Karpas-422 (cell line): ENCODE measurements at places on chromosomes 12 and 14. TPM values are rescaled to one million over a fixed set of nuclear protein-coding genes. Genes with fewer than 3 reads are reported as not detected.

DNA sequence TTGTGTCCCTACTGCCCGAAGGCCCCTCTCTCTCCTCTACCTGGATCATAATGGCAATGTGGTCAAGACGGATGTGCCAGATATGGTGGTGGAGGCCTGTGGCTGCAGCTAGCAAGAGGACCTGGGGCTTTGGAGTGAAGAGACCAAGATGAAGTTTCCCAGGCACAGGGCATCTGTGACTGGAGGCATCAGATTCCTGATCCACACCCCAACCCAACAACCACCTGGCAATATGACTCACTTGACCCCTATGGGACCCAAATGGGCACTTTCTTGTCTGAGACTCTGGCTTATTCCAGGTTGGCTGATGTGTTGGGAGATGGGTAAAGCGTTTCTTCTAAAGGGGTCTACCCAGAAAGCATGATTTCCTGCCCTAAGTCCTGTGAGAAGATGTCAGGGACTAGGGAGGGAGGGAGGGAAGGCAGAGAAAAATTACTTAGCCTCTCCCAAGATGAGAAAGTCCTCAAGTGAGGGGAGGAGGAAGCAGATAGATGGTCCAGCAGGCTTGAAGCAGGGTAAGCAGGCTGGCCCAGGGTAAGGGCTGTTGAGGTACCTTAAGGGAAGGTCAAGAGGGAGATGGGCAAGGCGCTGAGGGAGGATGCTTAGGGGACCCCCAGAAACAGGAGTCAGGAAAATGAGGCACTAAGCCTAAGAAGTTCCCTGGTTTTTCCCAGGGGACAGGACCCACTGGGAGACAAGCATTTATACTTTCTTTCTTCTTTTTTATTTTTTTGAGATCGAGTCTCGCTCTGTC is 1.8 kb downstream of the INHBE start:
- DNase-seq = no peak

- no peak for DNase-seq
Measured at GRCh38 chr14:102629808-102630350, 37.4 kb downstream of the RCOR1 start.

The PRPF40B gene
- total RNA-seq = 5.0 and 14.1 TPM in 2 replicates

GRCh38 chr14:94681300-94682060 is 69.3 kb downstream of the SERPINA3 start:
- peak; percentile 82 for DNase-seq

DNA sequence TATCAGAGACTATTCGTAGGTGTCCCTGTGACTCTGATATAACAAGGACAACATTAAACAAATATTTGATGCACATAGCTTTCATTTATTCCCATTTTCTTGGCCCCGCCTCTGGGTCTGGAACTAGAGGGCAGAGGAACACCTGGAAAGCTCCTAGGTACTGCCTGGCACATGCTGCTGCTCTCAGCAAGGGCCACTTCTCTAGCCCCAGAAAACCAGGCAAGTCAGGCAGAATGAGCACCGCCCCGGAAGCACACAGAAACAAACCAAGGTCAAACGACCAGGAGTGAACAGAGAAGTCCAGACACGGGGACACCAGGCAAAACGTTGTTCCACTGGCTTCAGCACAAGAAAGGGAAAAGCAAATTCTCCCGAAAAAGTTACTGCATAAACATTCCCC is 76.1 kb downstream of the TTC7B start:
- DNase-seq = no peak
